Non-pigmented ciliary epithelial cell (primary cell): ENCODE measurements at places on chromosomes 3 and 15.
A peak's percentile ranks its signal among the peaks of the same experiment; 100 is the strongest.

DNA sequence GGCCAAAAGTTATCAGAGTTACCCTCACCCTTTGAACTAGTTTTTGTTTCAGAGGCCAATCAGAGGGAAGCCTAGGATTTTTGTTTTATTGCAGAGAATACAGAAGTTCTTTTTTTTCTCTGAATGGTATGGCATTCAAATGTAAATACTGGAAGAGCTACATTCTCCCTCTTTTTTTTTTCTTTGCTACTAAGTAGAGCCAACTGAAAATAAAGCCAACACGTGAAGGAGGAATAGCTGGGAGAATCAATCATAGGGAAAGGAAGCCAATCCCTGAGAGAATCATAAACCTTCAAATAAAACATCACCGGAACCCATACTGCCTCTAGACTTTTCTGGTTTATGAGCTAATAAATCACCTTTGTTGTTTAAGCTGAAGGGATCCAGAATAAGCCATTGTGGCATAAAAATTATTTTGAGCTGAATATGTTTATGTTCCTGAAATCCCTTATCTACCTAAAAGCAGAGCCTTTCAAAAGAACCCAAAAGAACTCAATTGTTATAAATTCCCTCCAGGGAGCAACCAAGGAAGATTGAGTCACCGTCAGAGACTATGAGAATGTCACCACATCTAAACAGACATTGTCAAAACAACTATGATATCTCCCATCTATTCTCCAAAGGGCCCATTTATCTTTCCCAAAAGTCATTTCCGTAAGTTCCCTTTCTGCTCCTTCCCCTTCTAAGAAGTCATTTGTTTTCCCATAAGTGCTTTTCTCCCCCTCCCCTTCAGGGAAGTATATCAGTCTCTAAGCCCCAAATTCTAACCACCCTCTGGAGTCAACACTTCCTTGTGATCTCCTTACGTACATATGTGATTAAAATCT, 3.8 kb upstream of the ZNF280D start:
- DNase-seq, result no peak

GRCh38 chr3:19967812-19968211, 20.9 kb downstream of the RAB5A start:
- no peak for DNase-seq

DNA sequence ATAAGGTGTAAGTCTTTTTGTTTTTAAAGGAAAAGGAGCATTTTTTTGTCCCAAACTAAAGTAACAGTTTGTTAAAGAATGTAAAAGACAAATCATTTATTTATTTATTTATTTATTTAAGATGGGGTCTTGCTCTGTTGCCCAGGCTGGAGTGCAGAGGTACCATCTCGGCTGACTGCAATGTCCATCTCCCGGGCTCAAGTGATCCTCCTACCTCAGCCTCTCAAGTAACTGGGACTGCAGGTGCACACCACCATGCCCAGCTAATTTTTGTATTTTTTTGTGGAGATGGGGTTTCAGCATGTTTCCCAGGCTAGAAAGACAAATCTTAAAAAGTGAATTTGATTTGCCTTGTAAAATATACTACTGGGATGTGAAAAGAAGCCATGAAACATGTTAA, 86.3 kb upstream of the PLXND1 start:
- no peak for DNase-seq

GRCh38 chr3:10816019-10816862, at the start of gene SLC6A11:
Gene SLC6A11 (plus strand): TSS chr3:10816228. CDS start chr3:10816266, 38 bp downstream.
- no peak for DNase-seq

- no peak for DNase-seq
Measured at GRCh38 chr15:30992249-30992864, 929 bp upstream of the MTMR10 start.

GRCh38 chr3:25445731-25446130, 17.7 kb downstream of the RARB start:
- DNase-seq, result no peak

DNA sequence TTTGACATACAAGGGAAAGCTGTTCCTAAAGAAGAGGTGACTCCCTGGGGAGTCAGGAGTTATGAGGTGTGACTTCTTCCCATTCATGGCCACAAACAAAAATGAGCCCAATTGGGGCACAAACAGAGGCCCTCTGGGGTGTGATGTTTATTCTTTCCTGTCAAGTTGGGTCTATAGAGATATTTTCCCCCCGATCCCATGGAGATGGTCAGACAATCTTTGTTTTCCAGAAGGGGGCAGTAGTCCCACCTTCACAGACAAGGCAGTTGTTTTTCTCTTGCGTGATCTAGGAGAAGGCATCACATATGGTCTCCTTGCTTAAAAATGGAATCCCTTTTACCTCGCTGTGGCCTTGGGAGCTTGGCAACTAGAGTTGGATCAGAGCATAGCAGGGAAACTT, 110.3 kb downstream of the MFSD1 start:
- DNase-seq, result no peak

DNA sequence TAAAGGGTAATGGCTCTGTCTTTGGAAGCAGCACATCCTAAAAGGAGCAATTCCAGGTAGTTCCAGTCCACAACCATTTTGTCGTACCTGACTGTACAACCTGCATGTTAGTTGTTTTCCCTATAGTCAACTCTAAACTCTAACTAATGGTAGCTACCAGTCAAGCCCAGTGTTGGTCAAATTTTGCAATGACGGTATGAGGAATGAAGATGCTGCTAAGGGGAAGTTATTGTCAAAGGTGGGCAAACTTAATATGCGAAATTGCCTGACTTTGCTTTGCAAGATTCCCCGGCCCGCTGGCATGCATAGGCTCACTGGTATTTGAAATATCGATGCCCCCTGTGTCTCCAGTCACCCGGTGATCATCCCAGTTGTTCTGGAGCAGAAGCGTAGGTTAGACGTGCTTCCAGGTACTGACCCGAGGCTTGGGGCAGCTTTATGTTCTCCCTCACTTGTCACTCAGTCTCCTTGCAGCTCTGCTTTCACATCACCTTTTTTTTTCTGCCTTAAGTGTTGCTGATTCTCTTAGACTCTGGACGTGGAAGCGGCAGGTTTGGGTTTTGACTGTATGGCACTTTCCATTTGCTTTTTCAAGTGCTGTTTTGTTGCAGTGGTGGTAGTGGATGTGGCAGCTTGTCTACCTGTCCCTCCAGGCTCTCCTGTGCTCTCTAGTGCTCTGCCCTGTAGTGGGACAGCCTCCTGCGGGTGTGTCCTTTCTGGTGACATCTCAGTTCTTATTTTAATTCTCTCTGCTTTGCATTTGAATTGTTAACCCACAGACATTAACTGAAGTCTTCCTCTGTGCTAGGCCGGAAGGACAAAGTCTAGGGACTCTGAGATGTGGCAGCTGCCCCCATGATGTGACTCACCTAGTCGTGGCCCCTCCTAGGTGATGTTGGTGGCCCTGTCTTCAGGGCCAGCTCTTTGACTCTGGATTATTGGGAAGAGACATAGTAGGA, 95.8 kb upstream of the UMPS start:
- no peak for DNase-seq

- no peak for DNase-seq
Measured at GRCh38 chr3:150349314-150350097, 58.6 kb upstream of the TSC22D2 start.

GRCh38 chr15:80778964-80779657, at the start of gene CEMIP:
Gene CEMIP (plus strand): TSS chr15:80779370. CDS start chr15:80873880, 94,510 bp downstream.
- no peak for DNase-seq

DNA sequence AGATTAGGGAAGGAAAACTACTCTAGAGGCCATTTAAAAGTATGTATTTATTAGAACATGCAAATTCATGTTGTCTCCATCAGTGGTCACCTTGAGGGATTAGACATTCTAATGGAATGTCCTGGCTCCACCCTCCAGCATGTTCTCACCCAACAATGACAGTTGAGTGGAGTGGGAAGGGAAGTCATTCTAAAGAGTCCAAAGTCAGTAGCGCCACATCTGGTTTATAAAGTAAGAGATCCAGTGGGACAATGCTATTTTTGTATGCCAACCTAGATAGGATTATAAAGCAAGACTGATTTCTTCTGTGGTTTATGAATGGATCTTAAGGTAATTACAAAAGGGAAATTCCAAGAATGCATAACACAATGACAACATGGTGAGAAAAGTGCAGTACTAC, 33.3 kb downstream of the SLC24A1 start:
- peak; percentile 14 for DNase-seq

DNA sequence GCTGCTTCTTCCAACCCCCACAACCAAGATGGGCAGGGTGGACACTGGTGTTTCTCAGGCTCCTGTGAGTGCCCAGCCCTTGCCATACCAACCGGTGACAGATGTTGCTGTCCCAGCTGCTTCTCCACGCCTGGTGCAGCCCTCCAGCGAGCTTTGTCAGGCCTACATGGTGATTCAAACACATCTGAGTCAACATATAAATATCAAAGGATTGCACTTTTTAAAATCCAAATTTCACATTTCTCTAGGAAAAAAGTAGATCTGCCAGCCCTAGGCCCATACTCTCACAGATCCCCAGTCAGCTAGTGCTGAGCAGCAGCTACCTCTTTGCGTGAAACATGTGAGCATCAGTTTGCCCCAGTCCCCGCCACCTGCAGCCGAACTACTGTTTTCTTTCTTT, 52.7 kb downstream of the RPN1 start:
- DNase-seq, result no peak

GRCh38 chr15:94259863-94260262, 28.5 kb downstream of the MCTP2 start:
- DNase-seq, result no peak

GRCh38 chr3:118772547-118773011, 262.1 kb downstream of the IGSF11 start:
- no peak for DNase-seq

DNA sequence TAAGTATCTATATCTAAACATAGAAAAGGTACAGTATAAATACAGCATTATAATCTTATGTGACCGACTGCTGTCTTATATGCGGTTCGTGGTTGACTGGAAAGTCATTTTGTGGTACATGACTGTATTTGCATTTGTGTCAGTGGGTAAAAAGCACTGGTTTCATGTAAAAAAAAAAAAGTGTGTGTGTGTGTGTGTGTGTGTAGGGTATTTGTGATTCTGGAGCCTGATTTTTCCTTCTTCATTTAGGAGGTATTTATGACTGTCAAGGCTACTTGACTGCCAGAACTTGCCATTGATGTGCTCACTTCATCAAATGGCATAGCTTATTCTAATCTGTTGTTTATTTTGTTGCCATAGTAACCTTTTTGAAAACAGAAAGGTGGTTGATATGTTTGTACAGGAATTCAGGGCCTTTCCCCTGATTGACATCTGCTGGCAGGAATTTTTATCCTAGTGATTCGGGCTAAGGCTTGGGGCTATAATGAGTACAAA, 63.2 kb downstream of the AKAP13 start:
- no peak for DNase-seq

- DNase-seq, result no peak
Measured at GRCh38 chr3:149462581-149463011, 11.9 kb upstream of the TM4SF4 start.

DNA sequence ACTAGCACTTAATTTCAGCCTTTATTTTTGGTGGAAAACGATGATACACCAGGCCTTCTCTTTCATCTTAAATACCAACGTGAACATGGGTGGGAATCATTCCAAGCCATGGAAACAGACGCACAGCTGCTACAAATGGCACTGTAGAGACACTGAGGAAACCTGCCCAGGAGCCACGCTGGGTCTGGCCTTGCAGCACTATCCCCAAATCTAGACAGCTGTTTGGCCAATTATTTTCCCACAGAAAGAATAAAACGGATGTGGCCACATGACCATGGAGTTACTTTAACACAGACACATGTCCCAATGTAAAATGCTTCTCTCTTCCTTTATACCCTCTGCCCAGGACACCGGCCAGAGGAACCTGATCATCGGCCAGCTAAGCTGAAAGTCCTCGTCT, 83.6 kb upstream of the OCA2 start:
- no peak for DNase-seq

DNA sequence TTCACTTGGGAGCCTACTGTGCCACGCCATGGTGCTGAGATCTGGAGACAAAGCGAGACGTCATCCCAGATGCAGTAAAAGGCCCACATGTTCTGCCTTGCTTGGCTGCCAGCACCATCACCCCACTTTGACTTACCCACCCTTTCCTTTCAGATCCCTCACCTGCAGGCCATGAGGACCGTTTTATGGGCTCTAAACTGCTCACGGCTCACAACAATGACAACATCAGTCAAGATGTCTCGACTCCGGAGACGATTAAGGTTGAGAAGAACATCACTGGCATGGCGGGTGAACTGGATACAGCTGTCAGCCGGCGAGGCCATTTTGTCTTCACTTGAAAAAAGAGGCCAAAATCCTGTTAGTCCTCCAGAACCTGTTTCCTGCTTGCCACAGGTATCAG, 11.9 kb downstream of the BCL6 start:
- no peak for DNase-seq

DNA sequence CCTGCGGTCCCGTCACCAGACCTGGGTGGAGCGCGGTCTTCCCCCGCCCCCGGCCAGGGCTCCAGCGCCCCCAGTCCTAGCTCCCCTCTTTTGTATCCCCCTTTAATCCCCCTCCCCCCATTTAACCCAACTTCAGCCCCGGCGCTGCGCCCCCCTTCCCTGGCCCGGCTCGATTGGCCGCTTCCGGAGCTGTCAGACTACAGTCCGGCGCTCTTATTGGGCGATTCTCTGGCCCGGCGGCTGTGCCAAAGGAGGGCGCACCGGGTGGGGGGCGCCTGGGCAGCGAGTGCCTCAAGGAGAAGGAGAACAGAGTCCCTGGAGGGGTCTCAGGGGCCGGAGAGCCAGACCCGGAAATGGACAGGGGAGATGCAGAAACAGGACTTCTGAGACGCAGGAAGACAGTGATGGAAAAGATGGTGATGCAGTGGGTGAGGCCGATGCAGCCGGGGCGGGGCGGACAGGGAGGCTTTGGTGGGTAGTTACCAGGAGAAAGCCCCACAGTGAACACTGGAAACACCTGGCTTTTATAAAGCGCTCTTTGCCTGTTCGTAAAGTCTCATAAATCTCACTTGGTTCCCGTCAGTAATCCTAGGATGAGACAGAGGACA, 1.2 kb upstream of the ADCY5 start:
- no peak for DNase-seq

DNA sequence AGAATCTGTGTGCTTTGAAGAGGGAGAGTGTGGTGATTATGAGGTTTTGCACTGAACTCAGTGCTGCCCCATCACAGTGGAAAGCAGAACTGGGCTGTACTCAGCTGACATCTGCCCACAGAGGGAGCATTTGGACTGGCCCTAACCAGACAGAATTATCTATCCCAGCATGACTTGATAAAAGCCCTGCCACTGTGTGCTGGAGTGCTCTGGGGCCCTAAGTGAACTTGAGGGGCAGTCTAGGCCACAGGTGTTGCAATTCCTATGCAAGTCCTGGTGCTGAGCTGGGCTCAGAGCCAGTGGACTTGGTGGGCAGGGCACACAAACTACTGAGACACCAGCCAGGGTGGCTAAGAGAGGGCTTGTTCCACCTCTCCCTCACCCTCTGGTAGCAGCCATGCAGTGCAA, 269.2 kb upstream of the CTNNB1 start:
- no peak for DNase-seq

GRCh38 chr15:89430530-89431341, 65.6 kb downstream of the RHCG start:
- DNase-seq, result peak; percentile 6

DNA sequence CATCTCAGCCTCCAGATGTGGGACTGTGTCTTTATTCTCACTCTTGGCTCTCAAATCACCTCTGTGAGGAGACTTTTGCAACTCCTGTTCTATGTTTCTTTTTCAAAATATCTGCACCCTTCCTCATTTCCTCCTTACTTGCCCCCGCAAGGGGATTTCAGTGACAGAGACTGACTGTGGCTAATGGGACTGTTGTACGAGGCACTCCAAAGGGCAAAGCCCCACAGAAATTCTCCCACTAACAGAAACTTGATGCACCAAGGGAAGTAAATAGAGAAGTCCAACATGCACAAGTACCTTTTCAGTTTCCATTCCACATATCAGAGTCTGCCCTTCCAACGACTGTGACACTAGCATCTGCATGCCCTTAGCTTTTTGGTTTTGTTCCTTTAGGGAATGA, 69.7 kb downstream of the LRRK1 start:
- no peak for DNase-seq
